H54 (cell line): ENCODE measurements at places on chromosomes 11 and 22.

- DNase-seq: no peak
Observed at GRCh38 chr11:60310407-60310998, 16.6 kb upstream of the MS4A6E start.

DNA sequence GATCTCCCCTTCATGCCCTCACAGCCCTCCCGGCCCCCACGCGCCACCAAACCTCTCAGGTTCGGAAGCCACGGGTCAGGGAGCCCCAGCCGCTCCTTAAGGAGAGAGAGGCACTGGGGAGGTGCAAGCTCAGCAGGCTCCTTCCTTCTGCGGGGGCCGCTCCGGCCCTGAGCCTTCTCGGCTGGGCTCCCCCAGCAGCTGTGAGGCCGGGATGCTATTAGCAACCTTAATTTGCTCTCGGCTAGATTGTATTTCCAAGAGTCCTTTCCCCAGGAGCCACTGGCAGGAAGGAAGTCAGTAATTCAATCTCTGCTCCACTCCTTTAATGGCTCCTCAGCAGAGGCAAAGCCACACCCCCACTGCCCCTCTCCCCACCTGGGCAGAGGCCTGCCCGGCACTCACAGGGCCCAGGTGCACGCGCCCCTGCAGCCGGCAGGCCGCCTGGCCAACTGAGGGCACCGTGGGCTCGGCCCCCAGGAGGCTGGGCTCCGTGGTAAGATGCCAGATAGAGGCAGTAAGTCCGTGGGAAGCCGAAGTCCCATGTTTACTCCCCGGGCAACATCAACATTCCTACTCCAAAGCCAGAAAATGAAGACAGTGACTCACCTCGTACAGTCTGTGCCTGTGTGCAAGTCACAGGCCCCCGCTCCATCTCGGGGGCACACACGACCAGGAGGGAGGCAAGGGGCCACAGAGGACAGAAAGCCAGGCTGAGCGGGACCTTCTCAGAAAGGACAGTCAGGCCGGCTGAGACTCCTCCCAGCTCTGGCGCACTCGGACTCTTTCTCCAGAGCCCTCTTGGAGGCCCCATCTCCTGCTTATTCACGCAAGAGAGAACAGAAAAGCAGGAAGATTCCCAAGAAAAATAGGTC, 5.2 kb downstream of the IGSF9B start:
- DNase-seq: peak; percentile 68

DNA sequence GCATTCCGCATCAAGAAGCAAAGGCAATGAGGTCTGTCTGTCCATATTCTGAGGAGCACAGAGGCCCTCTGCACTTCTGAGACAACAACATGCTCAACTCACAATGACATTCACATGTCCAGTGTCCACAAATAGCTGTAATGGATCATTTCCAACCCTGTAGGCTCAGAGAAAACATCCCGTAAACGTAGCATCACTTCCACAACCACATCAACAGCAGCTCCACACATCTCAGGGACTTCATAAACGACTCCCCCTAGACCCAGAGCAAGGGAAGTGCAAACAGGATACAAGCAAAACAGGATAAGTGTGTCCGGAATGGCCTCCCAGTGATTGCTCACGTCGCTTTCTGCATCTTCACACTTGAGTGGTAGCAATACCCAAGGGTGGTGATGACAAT, 100.2 kb downstream of the SYN3 start:
- no peak for DNase-seq

DNA sequence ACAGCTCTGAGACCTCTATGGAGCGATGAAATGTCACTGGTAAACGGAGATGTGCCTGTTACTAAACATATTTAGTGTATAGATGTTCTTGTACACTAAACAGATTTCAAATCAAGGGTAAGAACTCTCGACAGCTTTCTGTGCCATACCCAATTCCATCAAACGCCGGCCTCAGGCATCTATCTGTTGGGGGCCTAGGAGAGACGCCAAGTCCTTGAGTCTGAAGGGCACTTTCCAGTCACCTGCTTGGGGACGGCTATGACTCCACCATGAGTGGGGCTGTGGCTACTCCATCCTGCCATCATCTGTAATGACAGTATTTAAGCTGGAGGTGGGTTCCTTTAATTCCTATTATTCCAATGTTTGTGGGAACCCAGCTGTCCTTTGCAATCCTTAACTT, 87.8 kb downstream of the SHANK2 start:
- DNase-seq: no peak

GRCh38 chr11:125292100-125292499, 127.5 kb downstream of the PKNOX2 start:
- DNase-seq: no peak
